ENCODE measurements at places on chromosomes 12 and 14.

DNA sequence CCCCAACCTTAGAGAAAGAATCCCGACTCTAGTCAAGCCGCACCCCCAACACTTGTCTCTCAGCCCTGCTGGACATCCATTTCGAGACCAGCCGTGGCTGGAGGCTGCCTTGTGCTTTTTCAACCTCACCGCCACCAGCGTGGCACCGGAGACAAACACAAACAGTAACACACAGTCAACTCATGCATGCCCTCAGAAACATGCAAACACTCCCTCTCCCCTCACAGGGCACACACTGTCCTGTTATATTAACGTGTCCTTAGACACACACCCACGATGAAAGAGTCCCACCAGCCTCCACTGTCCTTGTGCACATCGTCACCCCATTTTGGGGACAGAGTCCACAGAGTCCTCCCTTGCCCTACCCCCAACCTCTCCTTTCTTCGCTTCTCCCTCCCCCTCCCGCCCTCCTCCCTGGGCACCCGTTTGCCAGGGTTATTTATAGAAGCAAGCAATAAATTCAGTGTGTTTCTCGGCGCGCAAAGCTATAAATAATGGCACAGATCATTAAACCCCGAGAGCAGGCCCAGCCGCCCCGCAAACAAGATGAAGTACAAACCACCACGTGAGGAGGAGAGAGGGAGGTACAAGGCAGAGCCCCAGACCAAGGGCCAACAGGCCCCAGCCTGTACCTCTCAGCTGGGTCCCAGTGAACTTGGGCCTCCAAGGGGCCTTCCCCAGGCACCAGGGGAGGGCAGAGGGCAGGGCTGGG is 27.9 kb downstream of the SMUG1 start:
- no peak for DNase-seq

GRCh38 chr12:128798571-128799341 is 25.0 kb downstream of the SLC15A4 start:
- DNase-seq, result no peak

DNA sequence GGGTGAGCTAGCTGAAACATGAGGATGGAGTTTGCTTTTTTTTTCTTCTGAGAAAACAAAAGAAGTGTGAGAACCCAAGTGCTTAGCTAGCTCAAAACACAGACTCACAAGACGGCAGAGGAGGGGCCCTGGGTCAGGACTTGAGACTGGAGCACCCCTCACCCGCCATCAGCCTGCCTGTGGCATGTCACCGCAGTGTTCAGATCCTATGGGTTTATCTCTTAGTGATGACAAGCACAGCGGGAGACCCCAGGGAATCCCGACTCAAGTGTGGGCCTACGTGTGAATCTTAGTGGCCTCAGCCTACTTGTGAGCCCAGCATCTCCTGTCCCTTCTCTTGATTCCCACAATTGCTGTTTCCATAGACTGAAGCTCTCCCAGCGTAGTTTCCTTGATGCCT is 22.9 kb downstream of the DYRK4 start:
- no peak for DNase-seq

DNA sequence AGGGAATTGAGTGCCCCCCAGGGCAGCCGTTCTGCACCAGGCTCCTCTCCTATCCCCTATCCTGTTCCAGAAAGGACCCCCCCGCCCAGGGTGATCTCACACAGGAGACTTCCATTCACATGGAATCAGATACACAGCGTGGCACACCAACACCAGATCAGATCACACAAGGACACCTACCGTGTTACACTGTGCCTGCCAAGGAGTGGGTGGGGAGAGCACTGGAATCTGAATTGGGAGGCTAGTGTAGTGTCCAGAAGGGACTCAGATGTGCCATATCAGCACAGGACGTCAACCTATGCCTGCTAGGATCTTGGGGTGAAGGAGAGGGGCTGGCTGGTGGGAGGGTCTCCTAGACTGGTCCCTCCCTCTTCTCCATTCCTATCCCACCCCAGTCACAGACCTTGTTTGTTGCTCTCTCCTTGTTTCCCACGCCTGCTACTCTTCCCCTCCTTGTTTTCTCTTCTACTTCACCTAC is 2.3 kb downstream of the PTMS start:
- DNase-seq, result no peak

DNA sequence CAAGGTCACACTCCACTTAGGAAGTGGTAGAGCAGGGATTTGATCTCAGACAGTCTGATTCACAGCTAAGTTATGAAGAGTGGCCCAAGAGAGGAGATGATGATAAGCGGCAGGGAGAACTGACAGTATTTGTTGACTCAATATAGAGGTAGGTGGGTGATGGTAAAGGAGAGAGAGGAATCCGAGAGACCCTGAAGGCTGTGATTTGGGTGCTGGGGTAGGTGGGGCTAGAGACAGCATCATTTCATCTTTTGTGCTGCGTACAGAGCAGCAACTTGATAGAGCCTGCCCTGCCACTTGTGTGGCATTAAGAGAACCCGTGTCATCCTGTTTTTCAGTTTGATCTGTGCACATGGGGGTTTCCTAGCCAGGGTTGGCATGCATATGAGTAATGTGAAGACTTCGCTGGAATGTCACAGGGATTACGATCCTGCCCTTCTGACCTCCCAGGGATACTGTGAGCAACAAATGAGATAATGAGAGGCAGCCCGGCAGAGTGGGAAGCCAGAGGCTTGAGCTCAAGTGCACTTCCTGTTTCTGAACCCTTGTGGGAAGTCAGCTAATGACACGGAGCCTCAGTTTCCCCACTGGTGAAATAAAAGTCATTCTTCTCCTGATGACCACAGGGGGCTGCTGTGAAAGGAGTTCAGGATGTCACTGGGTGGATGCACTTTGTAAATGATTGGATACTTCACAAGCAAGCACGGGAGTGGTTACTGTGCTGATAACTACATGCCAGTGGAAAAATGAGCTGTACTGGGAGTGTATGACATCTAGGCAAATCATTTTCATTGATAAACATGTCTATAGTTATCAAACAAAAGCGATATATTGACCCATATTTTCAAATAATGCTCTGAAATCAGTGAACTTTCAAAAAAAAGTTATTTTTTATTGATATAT is 59.5 kb upstream of the IGF1 start:
- peak; percentile 95 for DNase-seq

DNA sequence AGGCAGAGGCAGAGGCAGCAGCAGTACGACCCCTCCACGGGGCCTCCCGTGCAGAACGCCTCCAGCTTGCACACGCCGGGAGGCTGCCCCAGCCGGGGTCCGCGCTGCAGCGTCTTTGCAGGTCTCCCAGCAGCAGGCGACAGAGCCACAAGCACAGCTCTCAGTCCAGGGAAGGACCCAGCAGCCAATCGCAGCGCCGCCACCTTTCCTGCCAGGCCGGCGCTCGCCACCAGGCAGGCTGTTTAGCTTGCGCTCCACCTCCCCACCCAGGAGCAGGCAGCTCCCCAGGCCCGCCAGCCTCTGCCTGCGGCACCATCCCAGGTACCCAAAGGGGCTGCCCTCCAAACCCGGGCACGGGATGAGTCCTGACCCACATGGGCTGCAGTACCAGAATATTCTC is 25.2 kb downstream of the DDX51 start:
- no peak for DNase-seq

DNA sequence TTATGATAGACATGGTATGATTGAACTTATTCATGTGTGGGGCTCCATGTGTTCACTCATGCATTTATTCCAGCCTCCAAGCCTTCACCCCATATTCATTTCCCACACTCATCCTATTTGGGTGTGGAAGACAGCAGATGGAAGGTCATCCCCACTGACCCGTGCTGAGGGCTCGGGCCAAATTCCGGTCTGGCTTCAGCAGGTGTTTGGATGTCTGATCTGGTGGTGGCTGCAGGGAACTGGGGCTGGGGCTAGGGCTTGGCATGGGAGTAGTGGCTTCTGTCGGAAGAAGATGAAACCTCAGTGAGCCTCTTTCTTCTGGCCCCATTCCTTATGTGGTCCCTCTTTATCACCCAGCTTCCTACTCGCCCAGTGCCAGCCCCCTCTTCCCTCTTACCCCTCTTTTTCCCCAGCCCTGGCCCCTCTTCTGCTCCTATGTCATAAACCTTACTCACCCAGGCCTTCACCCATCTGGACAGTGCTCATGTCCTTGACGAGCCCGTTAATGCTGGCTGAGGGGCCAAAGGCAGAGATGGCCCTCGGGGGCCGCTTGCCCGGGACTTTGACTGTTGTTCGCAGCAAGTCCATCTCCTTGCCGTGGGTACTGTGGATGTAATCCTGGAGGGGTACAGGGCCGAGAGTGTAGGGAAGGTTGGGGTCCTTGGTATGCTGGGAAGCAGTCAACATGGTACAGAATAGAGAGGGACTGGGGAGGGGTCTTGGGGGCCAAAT is 8.0 kb downstream of the AGAP2 start:
- DNase-seq, result no peak

DNA sequence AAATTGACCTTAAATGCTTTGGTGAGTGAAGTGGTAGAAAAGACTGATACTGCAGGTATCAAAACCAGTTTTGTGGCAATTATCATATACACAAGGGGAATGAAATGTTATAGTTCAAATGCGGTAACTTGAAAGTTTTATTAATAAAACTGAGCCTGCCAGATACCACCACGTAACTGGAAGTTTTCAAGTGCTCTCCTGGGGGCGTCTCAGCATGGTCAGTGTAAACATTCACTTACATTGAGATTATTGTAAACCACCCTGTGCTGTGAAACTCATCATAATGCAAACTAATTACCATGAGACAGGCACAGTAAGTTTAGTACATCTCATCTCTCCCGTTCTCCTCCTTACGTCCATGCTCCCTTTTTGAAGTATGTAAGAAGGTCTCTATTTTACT is 280.7 kb upstream of the FAR2 start:
- DNase-seq, result no peak

- DNase-seq, result no peak
Observed at GRCh38 chr14:65461730-65462129, 49.2 kb downstream of the FUT8 start.

DNA sequence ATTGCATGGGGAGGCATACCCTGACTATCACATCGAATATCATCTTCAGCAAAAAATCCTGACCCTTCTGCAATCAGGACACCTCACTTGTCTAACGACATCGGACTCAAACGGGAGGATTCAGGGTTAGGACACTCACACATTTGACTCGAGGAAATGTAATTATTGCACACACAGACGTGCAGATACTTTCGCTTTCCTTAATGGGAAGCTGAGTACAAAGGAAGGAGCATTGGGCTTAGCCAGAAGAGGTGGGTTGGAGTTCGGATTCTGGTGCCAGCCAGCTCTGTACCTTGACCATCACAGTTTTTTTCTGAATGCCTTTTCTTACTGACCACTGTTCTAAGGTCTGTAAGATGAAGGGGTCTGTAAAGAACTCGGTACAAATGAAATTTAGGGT is 260.4 kb downstream of the GALC start:
- no peak for DNase-seq

- no peak for DNase-seq
Observed at GRCh38 chr14:56581041-56581727, 1.6 kb downstream of the TMEM260 start.

DNA sequence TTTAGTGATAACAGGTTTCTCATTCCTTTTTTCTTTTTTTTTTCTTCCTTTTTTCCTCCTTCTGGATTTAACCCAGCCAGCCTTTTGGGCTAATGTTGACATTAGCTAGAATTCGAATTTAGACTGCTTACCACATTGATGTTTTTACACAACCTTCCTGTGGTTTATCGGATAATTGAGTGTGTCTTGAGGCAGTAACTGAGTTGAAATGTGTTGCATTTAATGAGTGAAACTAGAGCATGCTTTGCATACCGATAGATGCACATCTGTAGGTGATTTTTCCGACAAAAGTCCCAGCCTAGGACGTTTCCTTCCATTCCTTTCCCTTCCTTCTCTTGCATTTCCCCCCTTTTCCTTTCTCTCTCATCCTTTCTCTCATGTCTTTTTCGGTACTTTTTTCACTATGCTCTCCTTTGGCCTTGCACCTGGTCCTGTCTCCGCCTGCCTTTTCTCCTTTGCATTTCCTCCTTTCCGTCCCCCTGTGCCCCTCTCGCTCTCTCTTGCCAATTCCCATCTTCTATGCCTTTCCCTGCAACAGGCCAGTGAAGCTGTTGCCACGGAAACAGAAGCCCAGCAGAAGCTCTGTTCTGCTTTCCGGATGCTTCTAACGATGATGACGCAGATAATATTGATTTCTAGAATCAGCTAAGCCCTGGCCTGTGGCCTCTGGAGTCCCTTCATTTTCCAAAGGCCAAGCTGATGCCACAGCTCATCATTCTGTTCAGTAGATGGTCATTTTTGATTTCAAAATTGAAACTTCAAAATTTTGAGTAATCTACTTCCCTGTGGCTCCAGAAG is 76.1 kb downstream of the SLC25A47 start:
- DNase-seq, result no peak

- DNase-seq, result no peak
Observed at GRCh38 chr12:132404951-132405741, 75.8 kb upstream of the GALNT9 start.

GRCh38 chr14:104596451-104596918 is 8.1 kb downstream of the TMEM179 start:
- no peak for DNase-seq

DNA sequence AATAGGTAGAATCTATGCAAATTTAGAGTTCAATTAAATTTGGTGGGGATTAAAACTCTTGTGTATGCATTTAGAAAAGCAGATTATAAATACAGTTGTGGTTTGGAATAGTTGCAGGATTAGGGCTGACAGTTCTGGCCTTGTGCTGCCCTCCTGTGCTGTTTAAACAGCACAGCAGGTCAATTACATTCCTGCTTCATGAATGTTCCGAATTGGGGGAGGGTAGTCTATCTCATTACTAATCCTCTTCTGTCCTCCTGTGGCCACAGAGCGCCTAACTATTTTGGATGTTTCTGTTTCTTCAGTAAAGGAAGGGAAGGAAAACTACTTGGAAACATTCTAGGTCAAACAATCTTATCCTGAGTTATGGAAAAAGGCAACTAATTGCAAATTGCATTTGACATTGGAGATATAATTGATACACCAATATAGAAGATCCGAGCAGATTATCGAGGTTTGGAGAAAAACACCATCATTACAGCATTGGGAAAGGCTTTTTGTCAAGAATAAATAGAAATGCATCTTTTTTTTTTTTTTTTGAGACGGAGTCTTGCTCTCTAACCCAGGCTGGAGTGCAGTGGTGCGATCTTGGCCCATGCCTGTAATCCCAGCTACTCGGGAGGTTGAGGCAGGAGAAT is 8.7 kb upstream of the GPR19 start:
- DNase-seq, result peak; percentile 94

GRCh38 chr12:96050139-96050538 is 14.8 kb upstream of the LTA4H start:
- no peak for DNase-seq

DNA sequence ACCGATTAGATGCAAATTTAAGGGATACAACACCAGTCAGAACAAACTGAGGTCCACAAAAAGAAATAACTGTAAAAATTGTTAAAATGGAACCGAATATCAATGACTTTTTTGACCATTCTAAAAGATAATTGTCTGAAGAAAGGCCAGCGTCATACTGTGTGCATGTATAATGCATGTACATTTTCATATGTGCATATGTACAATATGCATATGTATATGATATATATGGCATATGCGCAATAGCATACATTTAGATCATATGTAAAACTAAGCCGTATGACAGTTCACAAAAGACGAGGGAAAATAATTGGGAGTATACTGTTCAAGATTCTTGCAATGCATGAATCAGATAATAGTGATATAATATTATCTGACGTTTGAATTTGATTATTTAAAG is 475.8 kb upstream of the TMEM132C start:
- no peak for DNase-seq

- no peak for DNase-seq
Observed at GRCh38 chr12:80846952-80847351, 90.8 kb downstream of the LIN7A start.
